ENCODE measurements at places on chromosomes 12 and 14.

- no peak for DNase-seq
These were observed 323.6 kb downstream of the TMTC2 start for GRCh38 chr12:83010169-83010804.

DNA sequence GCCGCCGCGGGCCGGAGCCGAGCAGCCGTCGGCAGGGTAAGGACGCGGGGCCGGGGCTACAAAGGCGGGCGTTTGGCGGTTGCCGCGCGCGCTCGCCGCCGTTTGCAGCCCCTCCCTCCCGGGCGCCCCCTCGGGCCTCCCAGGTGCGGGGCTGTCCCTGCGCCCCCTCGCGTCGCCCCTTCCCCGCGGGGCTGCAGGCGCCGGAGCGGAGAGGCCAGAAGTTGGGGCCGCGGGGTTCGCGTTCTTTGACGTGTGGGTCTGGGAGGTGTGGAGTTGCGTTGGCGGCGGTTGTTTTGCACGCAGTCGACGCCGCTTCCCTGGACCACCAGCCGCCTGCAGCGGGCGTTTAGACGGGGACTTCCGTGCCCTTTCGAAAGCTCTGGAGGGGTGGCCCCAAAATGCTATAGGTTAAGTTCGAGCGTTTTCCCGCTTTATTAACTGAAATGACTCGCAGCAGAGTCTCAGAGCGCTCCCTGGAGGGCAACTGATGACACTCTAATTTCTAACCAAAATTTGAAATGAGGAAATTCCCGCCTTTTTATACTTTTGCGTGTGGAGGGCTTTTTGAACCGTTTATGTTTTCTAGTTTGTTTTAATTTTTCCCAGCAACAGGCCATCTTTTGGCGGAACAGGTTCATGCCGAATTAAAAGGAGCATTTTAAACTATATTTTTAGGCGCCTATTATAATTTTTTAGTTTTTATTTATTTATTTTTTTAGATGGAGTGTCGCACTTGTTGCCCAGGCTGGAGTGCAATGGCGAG, 902 bp downstream of the TMPO start:
- DNase-seq, result no peak

DNA sequence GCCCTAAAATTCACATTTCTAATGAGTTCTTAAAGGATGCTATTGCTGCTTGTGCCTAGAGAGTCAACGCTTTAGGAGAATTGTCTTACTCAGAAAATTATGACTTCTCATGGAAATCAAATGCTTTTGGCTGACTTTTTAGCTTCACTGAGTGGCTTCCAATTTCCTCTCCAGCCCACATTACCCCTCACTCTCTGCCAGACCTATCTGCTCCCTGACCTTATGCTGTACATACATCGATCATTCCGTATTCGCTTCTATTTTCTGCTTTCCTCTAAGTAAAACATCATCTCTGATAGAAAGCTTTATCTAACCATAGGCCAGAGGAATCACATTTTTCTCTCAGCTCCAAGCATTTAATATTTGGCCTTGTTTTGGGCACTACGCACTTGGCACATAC, 12.5 kb upstream of the SMCO3 start:
- no peak for DNase-seq

GRCh38 chr12:11756523-11756922, 107.0 kb downstream of the ETV6 start:
- no peak for DNase-seq

DNA sequence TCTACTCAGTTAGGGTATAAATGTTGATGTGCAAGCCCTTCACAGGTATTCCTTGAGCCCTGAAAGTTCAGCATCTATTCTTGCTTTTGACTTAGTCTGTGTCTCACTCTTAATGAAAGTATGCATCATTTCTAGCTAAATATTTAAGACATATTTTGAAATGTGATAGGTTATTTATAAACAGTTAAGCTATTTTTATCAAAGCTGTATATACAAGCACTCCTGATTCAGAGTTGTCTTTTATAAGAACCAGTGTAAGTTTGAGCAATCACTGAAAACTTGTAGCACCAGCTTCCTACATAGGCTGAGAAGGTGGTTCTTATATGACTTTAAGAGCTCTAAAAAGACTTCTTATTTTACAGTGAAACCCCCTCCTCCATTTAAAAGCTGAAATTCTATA, 98.6 kb downstream of the MYF5 start:
- no peak for DNase-seq

DNA sequence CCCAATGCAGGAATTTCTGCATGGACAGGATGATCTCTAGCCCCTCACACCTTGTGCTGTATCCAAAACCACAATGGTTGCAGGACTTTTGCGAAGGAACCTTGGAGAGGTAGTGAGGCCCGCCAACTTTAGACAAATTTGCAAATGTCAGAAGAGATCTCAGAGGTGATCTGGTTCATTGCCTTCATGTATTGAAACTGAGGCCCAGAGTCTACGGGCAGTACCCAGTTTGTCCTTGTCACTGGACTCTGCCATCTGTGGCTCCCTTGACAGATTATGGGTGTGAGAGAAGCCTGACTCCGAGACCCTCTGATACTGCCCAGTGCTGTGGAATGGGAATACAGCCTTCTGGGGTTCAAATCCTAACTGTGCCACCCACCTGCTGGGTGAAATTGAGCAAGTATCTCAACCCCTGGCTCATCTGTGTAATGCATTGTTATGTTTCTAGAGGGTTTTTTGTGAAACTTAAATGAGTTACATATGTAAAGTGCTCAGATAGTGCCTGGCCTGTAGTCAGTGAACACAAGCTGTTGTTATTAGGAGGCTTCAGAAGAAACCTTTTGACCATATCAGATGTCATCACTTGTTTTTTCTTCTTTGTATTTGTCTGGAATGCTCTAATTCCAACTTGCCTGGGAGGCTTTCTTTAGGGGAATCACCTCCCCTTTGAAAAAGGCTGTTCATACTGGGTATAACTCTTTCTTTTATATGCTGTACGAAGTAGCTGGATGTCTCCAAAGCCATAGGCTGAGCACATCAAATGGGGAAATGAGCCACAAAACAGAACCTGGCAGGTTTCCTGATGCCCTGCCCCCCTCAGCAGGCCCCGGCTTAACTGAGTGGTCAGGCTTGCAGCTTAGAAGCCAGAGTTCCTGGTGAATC, 71.4 kb upstream of the SRSF5 start:
- no peak for DNase-seq
